NCI-H1417 (cell line): ENCODE measurements at places on chromosomes 7 and 10.

- DNase-seq: no peak
Observed at GRCh38 chr10:97481071-97481470, 17.2 kb downstream of the MMS19 start.

- DNase-seq: no peak
Observed at GRCh38 chr7:1595027-1595426, 25.2 kb upstream of the PSMG3 start.

DNA sequence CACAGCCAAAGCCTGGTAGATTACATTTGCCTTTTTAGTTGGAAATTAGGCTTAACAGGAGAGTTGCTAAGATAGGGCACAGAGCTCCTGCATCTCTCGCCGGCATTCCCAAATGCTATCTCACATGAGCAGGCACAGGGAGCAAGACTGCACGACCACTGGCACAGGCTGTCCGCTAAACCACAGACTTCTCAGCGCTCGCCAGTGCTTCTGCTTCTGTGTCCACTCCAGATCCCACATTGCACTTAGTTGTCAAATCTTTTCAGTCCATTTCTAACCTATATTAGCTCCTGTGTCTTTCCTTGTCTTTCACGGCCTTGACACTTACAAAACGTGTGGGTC lies 138.9 kb downstream of the EGFR start:
- no peak for DNase-seq

- no peak for DNase-seq
Observed at GRCh38 chr10:24209946-24210491, 1.1 kb downstream of the KIAA1217 start.

- no peak for DNase-seq
Observed at GRCh38 chr10:25748509-25748908, 185.5 kb upstream of the MYO3A start.
